ENCODE measurements at places on chromosomes 6 and 20. TPM values are rescaled to one million over a fixed set of nuclear protein-coding genes. Genes with fewer than 3 reads are reported as not detected.

- no peak for DNase-seq
These were observed 34.9 kb upstream of the PRDM1 start for GRCh38 chr6:106051226-106051625.

GRCh38 chr6:3581469-3581868 is 124.6 kb upstream of the SLC22A23 start:
- DNase-seq, result no peak

DNA sequence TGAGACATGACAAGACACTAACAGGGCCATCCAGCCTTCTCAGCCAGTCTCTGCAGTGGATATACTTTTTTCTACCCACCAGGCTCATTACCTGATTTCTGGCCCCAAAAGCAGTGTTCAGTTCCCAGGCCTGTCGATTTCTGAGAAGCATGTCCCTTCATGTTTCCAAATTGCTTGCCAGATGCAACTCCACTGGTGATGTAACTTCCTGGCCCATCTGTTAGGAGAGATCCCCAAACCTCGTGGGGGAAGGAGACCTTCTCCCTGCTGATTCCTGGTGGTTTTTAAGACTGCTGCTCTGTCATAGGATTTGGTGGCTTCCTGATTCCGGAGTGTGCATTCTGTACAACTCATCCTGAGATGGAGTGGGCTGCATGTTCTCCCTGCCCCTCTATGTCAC is 31.6 kb upstream of the MRPS10 start:
- DNase-seq, result no peak

- no peak for DNase-seq
These were observed 124.2 kb downstream of the GRM4 start for GRCh38 chr6:34021554-34022190.

DNA sequence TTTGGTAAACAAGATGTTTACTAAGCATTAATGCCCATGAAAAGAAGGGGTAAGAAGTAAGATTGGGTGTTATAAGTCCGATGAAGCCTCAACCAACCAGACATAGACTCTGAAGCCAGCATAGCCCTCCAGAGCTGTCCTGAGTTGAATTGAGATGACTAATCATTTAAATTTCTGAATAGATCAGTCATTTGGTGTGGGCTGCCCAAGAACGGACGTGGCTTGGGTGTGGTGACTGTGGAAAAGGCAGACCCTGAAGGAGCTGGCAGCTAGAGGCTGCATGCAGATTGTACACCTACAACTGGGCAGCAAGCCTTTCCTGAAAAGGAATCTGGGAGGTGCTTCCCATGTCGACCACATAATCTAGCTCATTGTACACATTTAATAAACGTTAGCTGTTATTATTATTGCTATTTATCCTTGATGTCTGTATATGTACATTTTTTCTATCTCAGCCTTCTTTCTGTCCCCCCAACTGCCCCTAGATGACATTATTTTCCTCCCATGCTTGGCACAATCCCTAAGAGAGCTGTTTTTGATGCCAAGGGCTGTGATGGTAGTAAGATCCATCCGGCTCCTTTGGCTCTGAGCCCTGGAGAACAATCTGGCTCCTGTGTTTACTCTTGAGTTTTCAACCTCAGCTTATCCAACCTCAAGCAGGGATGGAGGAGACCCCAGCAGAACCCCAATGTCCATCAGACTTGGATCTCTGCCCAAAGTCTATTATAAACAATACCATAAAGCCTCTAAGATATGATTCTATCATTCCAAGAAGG is 57.6 kb upstream of the JAG1 start:
- no peak for DNase-seq

GRCh38 chr6:155195903-155196302 is 67.9 kb upstream of the CLDN20 start:
- no peak for DNase-seq

GRCh38 chr6:143198312-143198711 is 137.6 kb downstream of the AIG1 start:
- DNase-seq, result no peak

DNA sequence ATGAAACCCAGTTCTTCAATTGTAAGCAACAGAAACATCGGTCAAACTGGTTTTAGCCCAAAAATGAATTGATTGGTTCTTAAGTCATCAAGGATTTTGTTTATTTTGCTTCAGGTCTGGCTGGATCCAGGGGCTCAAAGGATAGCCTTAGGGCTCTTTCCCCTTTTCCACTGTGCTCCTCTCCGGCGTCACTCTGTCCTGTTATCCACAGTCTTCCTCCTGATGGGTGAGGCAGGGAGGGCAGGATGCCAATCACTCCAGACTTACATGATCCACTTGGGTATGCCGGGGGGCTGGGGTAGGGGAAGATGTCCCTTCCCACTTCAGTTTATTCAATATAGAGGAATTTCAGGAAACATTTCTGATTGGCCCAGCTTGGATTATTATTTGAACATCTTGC is 40.0 kb downstream of the PLAGL2 start:
- no peak for DNase-seq

DNA sequence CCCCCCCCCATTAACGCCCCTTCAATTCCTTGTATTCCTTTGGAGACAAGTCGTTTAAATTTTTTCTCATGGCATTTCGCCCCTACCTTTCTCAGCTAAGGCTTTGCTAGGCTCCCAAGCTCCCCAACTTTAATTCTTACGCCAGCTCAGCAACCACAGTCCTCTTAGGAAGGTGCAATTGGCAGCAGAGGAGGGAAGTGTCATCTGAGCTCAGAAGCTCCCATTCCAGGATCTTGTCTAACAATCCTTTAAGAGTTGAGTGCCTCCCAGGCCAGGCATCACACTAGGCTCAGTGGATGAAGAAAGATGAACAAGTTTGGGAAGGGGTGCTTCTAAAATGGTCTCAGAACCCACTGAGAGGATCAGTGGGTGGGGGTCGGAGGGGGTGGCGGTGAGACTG is 131.2 kb upstream of the AKAP12 start:
- DNase-seq, result no peak

The C20orf202 gene
- not detected for total RNA-seq

The ADGRF5 gene
- total RNA-seq, result 63.6 TPM

The PACSIN1 gene
- total RNA-seq, result 5.0 TPM

The EYS gene
- total RNA-seq, result 0.32 TPM

The FAXC gene
- total RNA-seq, result not detected

The IL17F gene
- not detected for total RNA-seq

The TNXB gene
- 56.9 TPM for total RNA-seq

The BNIP5 gene
- not detected for total RNA-seq

The DACT2 gene
- total RNA-seq, result 0.09 TPM
